ENCODE measurements at places on chromosomes 5 and 9.

DNA sequence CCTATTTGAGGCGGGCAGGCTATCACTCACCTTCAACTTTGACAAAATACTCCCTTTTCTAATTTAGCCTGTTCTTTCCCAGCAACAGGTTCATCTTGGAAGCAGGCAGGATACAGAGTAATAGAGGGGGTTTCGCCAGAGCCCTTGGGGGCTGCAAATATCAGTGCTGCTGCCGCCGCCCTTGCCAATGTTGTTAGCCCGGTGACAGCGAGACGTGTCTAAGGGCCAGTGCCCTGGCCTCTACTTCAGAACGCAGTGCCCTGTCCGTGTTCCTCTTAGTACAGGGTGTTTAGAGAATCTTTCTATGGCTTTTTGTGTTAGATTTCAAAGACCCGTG lies 703 bp downstream of the FAM120AOS start:
- DNase-seq: no peak

GRCh38 chr5:19616701-19617215 lies 371.2 kb downstream of the CDH18 start:
- DNase-seq: no peak

DNA sequence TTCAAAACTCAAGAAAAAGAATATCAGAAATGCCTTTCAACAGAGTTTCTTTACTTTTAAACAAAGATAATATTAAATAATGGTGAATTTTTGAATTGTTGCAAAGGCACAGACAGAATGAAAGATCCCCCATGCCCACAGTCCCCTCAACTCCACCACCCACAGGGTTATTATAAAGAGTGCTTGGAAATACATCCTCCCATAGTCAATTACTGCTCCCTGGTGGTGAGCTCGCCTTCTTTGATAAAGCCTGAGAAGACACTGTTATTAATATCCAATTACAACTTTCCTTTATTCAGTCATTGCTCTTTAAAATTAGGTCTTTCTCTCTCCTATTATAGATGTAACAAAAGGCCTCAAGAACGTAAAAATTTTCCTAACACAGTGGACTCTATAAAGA lies 490.2 kb upstream of the RORB start:
- no peak for DNase-seq

DNA sequence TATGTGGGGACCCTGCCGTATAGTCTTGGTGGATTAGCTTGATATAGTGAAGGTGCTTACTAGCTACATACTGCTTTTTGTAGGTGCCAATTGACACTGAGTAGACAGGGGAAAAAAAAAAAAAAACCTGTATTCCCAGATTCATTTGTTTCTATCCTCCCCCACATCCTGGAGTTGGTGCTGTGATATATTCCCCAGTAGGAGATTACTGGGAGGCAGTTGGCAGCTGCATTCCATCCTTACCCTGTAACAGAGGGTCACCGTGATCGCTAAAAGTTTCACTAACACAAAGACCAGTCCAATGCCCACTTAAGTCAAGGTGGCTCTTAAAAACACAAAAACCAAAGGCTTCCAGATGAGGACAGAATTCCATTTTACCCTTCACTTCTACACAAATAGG lies 27.4 kb upstream of the TOMM5 start:
- no peak for DNase-seq

DNA sequence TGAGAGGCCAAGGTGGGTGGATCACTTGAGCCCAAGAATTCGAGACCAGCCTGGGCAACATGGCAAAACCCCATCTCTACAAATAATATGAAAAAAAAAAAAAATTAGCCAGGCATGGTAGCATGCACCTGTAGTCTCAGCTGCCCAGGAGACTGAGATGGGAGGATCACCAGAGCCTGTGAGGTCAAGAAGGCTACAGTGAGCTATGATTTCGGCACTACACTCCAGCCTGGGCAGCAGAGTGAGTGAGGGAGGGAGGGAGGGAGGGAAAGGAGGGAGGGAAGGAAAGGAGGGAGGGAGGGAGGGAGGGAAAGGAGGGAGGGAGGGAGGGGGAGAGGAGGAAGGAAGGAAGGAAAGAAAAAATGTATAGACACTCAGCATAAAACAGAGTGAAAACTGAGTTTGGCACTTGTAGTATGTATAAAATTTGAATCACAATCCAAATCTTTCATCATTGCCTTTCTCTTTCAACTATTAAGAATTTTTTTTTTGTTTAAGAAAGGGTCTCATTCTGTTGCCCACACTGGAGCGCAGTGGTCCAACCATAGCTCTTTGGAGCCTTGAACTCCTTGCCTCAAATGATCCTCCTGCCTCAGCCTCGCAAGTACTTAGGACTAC lies 27.8 kb downstream of the SERINC5 start:
- no peak for DNase-seq

- no peak for DNase-seq
Measured at GRCh38 chr9:76369583-76369982, 24.6 kb downstream of the RFK start.
